Activated CD4-positive, alpha-beta T cell treated with anti-CD3 and anti-CD28 coated beads, Interleukin-2, amount 50 U/mL, for 4 hours (primary cell): ENCODE measurements at places on chromosomes 3 and 15.

DNA sequence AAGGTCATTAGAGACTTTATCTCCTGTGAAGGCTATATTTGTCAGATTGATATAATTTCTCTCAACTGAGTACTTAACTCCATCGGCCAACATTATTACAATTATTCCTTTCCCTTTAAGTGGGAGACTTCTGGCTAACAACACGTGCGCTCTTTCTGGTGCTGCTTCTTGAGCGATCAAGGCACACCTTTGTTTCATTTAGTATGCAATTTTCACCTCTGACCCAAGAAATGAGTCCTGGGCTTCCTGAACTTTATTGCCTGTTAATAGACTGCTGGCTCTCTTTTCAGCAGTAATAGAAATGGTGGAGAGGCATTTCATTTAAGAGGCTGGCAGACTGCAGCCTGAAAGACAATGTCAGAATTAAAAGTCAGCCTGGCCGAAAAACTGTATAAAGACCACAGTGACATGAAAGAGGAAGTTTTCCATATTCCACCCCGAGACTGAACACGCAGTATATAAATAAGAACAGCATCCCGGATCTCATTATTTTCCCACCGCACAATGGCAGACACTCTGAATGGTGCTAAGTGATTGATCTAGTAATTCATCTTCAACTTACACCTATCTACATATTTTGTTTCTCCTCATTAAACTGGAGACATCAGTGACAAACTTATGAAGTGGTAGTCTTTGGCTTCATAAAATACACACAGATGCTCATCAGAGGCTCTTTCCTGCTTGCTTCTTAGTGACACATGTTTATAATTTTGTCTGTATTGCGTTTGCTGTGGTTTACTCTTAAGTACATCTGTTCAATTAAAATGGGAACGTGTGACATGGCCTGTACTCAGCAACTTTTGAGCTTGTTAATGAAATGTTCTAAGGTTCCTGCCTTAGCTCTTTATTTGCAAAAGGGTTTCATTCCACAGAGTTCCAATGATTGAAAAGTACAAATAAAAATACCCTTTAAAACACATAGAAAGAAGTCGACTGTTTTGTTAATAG is 299.9 kb downstream of the MECOM start:
- DNase-seq, result no peak

DNA sequence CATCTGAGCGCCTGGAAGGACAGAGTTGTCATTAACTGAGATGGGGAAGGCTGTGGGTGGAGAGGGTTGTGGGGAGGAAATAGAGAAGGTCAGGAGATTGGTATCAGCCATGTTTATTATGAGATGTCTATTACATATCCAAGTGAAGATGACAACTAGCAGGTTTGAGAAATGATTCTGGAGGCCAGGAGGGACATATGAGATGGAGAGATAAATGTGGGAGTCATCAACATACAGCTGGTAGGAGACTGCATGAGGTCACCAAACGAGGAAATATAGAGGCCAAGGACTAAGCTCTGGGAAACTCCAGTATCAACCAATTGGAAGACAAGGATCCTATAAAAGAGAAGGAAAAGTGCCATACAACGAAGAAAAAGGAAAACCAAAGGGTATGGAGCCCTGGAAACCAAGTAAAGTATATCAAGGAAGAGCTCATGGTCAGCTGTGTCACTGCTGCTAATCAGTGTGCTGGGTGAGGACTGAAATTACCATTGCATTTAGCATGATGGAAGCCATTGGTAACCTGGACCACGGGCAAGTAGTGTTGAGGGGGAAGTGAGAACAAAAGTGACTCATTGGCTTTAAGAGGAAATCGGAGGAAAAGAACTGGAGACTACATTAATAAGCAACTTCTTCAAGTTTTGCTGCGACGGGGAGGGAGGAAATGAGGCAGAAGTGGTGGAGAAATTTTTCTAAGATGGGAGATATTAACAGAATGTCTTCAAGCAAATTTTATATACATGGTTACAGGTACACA is 14.0 kb upstream of the UACA start:
- DNase-seq, result no peak

DNA sequence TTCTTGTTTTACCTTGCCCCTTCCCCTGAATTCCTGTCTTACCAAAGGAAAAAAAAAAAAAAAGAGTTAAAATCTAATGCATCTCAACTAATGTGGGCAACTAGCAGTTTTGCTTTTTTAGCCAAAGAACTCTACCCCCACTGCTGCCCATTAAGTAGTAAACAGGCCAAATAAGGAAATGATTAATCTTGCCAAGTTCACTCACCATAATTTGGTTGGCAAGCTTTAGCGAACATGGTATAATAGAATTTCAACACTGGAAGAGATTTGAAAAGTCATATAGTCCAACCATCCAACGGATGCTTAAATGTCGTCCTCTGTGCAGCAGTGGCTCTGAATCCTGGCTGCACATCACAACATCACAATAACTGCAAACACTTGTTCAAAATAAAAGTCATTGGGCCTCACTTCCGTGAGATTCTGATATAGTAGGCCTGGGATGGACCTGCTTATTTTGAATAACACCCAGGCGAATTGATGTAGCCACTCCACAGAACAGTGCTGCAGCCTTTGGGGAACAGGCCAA is 142.0 kb upstream of the UBE2E1 start:
- DNase-seq, result no peak

DNA sequence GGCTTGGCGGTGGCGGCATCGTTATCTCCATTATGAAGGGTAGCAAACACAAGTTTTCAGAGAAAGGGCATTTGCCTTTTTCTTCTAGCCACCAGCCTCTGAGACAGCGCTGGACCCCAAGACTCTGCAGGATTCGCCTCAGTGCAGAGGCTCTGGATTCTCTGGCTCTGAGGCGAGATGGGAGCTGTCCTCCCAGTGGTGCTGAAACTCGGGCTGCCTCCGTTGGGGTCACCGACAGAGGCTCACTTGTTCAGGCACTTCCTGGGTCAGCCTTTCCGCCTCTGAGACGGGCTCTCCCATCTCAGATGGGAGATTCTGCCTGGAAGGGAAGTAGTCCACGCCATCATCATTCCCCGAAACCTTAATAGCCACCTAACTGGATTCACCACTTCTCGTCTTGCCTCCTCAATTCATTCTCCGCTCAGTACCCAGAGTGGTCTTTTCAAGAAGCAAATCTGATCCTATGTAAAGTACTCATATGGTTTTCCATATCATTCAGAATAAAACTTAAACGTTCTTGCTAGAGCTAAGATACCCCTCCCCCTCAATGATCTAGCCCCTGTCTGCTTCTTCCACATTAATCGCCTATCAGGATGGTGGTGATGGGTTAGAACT is 76.9 kb downstream of the RHCG start:
- no peak for DNase-seq

- no peak for DNase-seq
Measured at GRCh38 chr3:146100825-146101444, 60.0 kb downstream of the PLOD2 start.

DNA sequence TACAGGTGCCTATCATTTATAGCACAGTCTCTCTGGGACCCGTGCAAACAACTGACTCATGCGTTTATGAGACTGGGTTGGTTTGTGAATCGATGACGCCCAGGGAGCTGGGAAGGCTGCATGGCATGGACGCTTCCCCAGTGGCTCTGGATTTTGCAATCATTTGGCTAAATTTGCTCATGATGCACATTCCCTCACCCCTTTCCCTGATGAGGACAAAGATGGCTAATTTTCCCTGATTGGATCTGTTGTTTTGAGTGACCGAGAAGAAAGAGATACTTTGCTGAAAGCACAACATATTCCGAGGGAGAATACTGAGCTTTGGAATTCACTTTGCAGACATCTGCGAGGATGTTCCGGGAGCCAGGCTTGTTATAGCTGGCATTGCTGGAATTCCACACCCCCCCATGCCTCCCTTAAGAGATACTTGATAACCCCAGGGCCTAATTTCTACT is 51.1 kb downstream of the CGNL1 start:
- no peak for DNase-seq

- no peak for DNase-seq
Measured at GRCh38 chr3:143581972-143582722, 266.1 kb downstream of the SLC9A9 start.

GRCh38 chr3:147514366-147515160 is 105.4 kb downstream of the ZIC1 start:
- DNase-seq, result no peak

DNA sequence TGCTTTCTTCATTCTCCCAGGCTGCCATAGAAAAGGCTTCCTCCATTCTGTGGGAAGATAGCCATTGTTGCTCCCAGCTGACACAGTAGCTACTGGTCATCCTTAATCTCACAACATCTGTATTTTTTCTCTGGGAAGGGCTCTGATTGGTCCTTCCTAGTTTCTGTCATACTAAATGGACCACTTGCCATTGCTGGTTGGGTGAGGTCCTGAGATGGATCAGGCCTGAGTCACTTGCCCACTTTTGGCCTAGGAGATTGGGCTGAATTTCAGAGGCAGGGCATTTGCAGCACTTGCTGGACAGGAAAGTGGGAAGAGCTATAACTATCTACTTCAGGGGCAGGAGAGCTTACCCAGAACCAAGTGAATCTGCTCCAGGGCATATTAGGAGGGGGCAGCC is 106.5 kb upstream of the PROK2 start:
- DNase-seq, result no peak

DNA sequence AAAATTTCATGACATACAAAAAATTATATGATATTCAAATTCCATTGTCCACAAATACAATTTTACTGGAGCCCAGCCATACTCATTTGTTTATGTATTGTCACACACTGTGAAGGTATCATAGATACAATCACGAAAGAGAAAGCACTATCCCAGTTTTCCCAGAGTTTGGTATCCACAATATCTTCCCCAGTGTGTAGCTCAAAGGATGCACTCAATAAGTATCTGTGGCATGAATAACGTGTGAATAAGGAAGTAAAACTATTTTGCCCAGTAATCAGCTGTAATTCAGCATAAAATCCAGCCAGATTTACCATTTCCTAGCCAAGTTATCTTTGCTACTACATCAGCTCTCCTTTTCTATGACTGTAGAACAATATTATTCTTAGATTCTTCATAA is 131.3 kb upstream of the KCNMB2 start:
- DNase-seq, result no peak

DNA sequence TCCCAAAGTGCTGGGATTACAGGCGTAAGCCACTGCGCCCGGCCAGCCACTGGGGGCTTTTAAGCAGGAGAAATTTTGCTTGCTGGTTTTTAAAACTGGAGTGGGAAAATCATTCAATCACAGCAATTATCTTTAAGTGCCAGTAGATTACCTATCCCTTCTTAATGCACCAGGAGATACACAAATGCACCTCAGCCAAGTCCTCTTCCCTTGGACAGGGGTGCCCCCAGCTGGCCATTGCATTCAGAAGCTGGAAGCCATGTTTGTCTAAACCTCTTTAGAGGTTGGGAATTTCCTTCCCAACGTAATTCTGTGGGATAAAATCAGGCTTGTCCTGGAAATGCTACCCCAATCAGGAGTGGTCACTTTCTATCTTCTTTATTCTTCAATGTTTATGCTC is 26.6 kb downstream of the MIX23 start:
- DNase-seq, result peak; percentile 11

DNA sequence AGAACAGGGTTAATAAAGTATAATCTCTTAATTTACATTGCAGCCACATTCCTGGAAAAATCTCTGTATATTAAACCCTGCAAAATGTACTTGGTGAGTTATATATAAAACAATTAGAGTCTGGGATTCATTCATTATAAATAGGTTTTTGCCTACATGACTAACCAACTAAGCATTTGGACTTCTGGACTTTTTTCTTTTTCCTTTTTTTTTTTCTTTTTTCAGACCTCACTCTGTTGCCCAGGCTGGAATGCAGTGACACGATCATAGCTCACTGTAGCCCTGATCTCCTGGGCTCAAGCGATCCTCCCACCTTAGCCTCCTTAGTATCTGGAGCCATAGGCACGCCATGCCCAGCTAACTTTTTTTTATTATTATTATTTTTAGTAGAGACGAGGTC is 4.5 kb downstream of the DNAJC13 start:
- DNase-seq, result no peak

GRCh38 chr3:152266221-152266995 is 2.3 kb upstream of the MBNL1 start:
- no peak for DNase-seq

GRCh38 chr15:70018646-70019600 is 78.8 kb downstream of the TLE3 start:
- no peak for DNase-seq

GRCh38 chr15:95988574-95988887 is 342.0 kb upstream of the NR2F2 start:
- DNase-seq, result no peak

DNA sequence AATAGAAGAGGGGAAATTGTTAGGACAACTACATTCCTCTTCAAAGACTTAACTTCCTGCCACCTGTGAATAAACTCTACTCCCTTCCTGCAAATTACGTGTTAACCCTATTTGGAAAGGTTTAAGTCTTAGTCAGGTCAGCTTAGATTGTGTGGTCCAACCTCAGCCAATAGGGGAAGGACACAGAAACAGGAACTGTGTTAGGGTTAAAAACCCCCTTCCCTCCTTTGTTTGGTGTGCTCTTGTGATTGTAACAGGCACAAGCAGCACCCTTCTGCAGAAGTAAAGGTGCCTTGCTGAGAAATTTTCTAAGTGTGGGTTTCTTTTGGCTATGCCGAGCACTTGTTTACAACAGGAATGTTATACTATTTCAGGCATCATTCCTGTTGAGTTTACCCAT is 45.0 kb upstream of the FSTL1 start:
- DNase-seq, result no peak

DNA sequence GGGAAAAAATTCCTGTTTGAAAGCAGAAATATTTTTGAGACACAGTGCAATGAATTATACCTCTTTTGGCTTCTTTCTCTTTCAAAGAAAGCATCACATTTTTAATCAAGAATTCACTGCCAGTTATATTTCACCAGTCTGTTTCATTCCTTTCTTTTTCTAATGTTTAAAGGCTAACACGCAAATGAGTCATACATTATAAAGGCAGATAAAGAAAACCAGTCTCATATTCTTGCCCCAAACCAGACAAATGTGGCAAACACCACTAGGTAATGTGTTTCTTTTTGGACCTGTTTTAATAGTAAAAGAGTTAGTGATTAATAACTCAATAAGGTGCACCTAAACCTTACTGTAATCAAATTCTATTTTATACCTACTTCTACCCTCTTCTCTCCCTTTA is 83.8 kb downstream of the PLOD2 start:
- DNase-seq, result no peak

GRCh38 chr15:81068516-81068915 is 65.6 kb upstream of the CFAP161 start:
- no peak for DNase-seq

DNA sequence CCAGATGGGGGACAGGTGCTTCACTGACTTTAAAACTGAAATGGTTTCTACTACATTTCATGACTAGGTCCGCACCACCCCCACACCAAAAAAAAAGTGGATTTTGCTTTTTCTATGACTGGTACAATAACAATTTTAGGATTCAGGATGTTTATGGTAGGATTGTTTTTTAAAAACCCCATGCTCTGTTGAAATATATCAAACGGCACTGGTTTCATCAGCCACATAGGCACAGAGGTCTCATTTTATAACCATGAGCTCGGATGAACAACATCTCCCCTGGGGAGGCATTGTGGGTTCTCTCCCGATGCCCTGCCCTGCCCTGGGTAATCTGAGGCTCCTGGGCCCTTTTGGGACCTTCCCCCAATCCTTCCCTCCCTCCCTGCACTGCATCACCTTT is 202.7 kb upstream of the KBTBD8 start:
- no peak for DNase-seq
